ENCODE measurements at places on chromosomes 1 and 21.

GRCh38 chr1:201530741-201531531 is 8.0 kb upstream of the NAV1 start:
- peak; percentile 36 for DNase-seq

GRCh38 chr1:19564366-19564765 is 79.0 kb upstream of the CAPZB start:
- no peak for DNase-seq

DNA sequence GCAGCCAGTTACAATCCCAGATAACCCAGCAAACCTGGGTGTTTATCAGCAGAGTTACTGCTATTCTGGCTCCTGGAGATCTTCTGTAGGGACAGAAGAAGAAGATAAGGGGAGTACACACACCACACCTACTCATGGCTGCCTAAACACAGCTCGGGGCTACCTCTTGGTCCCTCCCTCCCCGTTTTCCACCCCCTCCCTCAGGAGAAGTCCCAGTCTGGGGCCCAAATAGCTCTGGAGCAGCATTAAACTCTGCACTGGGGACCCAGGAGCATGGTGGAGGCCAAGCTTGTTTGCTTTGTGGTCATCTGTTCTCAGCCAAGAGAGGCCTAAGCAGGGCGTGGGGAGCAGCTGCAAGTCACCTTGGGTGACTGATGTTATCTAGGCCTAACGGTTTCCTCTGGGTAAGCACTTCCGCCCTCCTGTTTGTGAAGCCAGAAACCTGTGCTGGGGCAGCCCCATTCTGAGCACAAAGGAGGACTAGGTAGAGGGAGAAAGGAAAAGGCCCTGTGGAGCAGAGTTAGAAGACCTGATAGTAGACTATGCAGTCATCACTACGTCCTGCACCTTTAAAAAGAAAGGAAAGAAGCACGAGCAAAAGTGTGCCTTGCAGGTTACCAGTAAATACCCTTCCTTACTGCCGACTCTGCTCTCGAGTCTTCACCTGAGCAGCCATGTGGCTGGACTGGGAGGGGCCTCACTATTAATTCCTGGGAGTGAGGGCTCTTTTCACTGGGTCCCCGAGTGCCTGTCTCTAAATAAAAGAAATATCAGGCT is 2.0 kb upstream of the RCSD1 start:
- DNase-seq: peak; percentile 68

DNA sequence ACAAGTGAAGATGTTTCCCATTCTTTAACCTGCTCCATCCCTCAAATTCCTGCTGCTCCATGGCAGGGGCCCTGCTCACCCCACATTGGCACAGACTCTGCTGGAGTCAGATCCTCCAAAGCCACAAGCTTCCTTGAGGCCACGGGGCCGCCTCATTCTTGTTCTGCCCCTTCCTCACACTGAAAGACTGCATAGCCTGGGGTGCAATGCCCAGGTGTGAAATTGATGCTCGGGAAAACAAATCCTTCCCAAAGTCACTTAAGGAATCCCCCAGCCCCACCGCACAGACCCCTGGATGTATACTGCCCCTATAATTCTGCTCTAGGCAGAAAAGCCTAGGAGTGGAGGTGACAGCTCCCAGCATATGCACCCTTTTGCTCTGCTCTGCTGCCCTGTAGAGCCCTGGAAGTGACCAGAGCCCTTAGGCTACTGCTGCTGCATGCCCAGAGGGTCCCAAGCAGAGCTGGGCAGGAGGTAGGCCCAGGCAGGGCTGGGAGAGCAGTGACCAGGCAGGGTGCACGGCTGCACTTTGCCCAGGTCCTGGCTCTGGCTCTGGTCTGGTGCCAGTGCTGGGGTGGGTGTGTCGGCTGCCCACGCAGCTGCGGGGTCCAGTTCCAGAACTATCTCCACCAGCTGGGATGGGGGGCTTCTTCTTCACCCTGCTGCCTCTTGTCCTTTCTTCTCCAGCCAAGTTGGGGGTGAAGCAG is 1.6 kb downstream of the HES2 start:
- no peak for DNase-seq

DNA sequence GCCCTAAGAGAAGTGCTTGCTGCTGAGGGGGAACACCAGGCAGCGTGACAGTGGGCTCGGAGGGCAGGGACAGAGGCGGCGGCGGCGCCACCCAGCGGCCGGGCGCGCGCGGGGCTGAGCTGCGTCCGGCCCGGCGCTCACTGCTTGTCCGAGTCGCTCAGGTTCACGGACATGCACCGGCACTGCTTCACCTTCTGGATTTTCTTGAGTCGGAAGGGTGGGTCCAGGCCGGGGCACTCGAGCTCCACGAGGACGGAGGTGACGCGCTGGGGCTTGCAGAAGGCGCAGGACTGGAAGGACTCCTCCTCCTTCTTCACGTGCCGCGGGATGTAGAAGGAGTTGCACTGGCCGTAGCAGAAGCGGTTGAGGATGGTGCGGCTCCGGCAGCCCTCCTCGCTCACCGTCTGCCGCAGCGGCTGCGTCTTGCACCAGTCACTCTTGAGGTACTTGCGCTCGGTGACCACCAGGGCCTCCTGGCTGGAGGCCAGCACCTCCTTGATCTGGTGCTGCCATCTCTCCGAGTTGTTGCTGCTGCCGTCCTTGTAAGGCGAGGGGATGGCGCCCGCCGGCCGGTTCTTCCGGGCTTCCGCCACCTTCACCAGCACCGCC is 119.0 kb downstream of the GREM2 start:
- DNase-seq: no peak

DNA sequence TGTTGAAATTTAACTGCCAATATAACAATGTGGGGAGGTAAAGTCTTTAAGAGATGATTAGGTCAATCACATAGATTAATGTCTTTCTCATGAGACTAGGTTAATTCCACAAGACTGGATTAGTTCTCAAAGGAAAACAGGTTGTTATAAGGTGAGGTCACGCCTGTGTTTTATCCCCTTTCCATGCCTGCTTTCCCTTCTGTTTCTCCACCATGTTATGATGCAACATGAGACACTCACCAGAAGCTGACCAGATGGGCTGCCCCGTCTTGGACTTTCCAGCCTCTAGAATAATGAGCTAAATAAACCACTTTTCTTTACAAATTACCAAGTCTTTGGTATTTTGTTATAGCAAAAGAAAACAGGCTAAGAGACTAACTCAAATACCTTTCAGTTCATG is 70.8 kb downstream of the DDAH1 start:
- no peak for DNase-seq

- peak; percentile 80 for DNase-seq
Observed at GRCh38 chr1:39825432-39825941, 36.8 kb upstream of the BMP8B start.

- DNase-seq: no peak
Observed at GRCh38 chr1:213993929-213994328, 6.2 kb downstream of the PROX1 start.

DNA sequence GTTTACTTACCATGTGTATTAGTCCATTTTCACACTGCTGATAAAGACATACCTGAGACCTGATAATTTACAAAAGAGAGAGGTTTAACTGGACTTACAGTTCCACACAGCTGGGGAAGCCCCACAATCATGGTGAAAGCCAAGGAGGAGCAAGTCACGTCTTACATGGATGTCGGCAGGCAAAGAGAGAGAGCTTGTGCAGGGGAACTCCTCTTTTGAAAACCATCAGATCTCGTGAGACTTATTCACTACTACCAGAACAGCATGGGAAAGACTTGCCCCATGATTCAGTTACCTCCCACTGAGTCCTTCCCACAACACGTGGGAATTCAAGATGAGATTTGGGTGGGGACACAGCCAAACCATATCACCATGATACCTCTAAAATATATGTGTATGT is 39.3 kb upstream of the ERRFI1 start:
- no peak for DNase-seq

- DNase-seq: peak; percentile 27
Observed at GRCh38 chr1:32540605-32541004, 1.4 kb downstream of the ZBTB8A start.

GRCh38 chr1:167057241-167057688 is 32.9 kb downstream of the GPA33 start:
- DNase-seq: peak; percentile 85

DNA sequence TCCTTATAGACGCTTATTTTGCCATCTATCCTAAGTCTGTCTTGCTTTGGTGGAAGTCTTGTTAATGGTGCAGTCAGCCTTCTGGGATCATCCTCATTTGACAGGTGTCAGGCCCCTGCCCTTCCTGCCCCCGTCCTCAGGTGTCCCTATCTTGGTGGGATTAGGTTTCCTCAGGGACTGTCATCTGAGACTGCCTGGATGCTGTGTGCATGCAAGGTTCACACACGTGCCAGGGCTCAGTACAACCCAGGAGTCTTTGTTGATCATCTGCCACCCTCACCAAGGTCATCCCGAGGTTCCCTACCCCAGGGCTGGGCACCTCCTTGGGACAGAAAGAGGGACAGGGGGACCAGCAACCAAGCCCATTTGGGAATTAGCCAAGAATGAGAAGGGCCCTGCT is 18.0 kb downstream of the PADI2 start:
- DNase-seq: no peak

GRCh38 chr21:34054259-34054658 is 19.1 kb upstream of the MRPS6 start:
- peak; percentile 90 for DNase-seq

DNA sequence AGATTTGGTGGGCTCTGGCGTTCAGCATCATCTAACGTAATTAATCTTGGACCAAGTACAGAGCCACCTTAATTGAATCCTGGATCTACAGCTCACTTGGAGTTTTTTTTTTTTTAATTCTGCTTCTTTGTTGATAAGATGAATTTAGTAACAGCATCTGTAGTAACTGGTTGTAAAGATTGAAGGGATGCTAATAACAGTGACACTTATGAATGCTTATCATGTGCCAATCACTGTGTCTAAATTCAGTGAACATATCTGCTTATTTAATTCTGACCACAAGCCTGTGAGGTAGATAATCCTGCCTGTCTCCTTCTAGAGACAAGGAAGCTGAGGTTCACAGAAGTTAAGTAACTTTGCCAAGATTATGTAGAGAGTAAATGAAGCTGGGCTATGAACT is 408.0 kb downstream of the RWDD3 start:
- DNase-seq: no peak

- DNase-seq: no peak
Observed at GRCh38 chr1:109361069-109361468, 36.6 kb downstream of the SORT1 start.

- no peak for DNase-seq
Observed at GRCh38 chr1:54188291-54188690, 11.5 kb downstream of the CYB5RL start.

GRCh38 chr21:27827972-27828371 is 861.1 kb upstream of the ADAMTS5 start:
- no peak for DNase-seq

GRCh38 chr1:175129182-175129581 is 61.5 kb downstream of the TNN start:
- no peak for DNase-seq

DNA sequence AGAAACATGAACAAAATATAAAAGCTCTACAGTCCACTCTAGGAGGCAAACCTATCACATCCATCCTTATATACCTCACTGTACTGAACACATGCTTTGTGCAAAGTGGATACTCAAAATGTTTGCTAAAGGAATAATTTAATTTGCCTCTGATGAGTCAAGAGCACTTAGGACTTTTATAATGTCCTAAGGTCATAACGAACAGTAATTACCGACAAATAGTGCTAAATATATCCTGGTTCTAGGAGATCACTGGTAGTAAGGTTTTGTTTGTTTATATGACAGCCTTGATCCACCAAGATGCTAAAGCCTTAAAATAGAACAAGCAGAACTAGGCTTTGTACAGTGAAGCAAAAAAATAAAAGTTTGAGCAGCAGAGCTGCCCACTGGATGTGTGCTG is 70.6 kb downstream of the GADD45A start:
- DNase-seq: peak; percentile 75

GRCh38 chr1:27602462-27603308 is 1.3 kb downstream of the AHDC1 start:
- DNase-seq: no peak

DNA sequence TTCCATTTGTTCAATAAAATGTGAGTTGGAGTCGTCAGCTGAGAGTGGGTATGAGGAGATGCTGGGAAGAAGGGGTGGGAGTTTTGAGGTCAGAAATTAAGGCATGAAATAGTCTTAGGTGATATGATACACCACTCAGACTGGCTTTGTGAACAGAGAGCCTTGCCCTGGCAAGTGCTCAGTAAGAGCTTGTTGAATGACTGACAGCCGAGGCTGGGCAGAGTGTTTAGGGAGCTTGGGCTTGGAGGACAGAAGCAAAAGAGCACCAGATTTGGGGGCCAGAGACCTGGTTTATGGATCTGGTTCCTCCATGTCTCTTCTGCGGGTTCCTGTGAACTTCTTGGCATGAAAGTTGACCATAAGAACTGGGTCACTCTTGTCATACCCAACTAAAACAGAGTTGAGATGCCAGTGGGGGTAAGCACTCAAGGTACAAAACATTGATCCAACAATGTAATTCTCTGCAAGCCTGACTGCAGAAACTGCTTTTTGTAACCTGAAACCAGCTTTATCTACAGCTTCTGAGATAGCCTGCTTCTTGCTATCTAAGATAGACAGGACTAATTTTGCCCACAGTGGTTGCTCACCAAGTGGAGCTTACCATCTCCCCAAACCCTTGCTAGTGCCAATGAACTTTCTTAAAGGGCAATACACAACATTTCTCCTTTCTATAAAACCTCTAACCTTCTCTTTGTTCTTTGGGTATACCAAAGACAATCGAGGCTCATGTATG is 126.4 kb downstream of the TENT5C start:
- DNase-seq: no peak

DNA sequence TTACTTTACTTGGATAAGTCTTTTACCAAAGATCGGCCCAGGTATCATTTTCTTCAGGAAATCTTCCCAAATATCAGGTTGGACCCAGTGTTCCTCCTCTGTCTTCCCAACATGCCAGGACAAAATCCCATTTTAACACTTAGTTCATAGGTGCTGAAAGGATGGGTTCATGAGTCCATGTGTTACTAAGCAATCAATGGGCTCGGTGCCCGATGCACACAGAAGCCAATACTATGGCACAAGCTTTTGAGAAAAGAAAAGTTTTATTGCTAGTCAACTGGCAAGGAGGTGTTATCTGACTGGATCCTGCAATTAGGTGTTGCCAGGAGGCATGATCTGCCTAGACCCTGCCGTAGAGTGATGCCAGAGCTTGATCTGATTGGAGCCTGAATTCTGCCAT is 133.3 kb upstream of the SLC44A3 start:
- DNase-seq: no peak

DNA sequence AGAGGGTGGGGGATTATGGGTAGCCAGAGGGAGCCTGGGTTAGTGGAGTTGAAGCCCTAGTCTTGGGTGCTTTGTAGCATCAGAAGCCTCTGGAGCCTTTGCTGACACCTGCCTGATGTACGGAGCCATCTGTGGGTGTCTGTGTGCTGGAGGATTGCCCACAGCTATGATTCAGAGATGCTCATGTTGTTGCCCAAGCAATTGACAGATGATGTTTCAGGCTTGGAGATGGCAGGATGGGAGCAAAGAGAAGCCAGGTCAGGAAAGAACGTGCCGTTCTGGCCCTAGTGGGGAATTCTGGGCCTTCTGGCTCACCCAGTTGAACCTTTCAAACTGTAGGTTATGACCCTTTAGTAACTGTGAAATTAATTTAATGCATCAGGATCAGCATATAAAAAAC is 27.6 kb downstream of the COQ8A start:
- DNase-seq: no peak

DNA sequence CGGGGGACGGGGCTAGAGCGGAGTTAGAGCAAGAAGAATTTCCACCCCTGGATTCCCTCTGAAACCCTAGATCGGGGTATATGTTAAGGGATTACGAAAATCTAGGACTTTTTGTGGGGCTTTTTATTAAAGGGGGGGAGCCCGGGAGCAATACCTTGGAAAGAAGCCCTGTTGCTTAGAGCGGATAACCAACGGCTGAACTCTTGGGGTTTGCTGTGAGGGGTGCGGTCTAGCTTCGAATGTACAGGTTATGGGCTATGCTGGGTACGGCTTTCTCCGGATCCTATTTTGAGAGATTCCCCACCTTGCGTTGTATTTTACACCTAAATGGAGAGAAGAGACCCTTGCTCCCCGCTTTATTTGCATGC is 626 bp downstream of the DYRK3 start:
- DNase-seq: no peak

All from DMS153 (cell line).